ENCODE measurements at places on chromosomes 5 and 9. TPM values are rescaled to one million over a fixed set of nuclear protein-coding genes. Genes with fewer than 3 reads are reported as not detected.

The PAM gene
- total RNA-seq: 293 TPM

The FOXD4L4 gene
- total RNA-seq: not detected

The GLT6D1 gene
- total RNA-seq: not detected

The INSYN2B gene
- 0.12 TPM for total RNA-seq

DNA sequence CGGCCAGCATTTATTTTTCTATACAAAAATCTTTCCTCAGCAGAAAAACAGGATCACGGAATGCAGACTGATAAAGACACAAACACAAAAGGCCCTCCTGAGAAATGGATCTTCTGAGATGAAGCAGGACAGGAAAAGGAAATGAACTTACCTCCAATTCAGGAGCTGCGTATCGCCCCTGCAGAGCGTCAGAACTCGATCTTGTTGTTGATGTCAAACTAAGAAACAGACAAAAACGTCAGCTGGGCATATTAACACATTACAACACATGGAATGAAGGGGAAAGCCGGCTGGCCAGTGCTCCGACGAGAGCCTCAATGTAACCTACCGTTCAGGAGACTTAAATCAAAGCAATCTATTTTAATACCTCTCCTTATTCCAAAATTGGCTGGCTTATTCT, 105.1 kb downstream of the SERINC5 start:
- H3K4me1 ChIP-seq: peaks cover 17% of the 10 kb centered on the region
- no peaks in the 10 kb centered on the region for H3K27me3 ChIP-seq

GRCh38 chr9:81474125-81474524, 215.2 kb downstream of the TLE1 start:
- DNase-seq: no peak
- H3K4me1 ChIP-seq: no peaks in the 10 kb centered on the region
- H3K36me3 ChIP-seq: no peaks in the 10 kb centered on the region
- no peak overlapping the region for H3K4me3 ChIP-seq

DNA sequence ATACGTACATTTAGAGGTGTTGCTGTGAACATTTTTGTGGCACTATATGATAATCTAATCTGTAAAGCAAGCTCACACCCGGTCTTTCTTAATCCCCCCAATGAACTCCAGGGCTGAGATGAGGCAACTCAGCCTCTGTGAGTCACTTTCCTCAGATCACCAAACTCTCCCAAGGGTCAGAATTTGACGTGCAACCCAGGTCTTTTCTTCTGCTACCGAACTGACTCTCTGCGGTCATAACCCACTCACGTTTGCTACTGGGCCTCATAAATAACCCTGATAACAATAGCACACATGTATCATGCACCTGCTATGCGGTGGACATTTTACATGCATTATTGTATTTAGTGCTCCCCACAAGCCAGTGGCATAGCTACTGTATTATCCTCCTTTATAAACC, 153.1 kb downstream of the DROSHA start:
- no peak for DNase-seq
- H3K4me1 ChIP-seq: peaks cover 13% of the 10 kb centered on the region
- H3K27ac ChIP-seq: no peak overlapping the region
- H3K36me3 ChIP-seq: no peaks in the 10 kb centered on the region
- H3K27me3 ChIP-seq: no peaks in the 10 kb centered on the region
- H3K4me3 ChIP-seq: no peak overlapping the region

DNA sequence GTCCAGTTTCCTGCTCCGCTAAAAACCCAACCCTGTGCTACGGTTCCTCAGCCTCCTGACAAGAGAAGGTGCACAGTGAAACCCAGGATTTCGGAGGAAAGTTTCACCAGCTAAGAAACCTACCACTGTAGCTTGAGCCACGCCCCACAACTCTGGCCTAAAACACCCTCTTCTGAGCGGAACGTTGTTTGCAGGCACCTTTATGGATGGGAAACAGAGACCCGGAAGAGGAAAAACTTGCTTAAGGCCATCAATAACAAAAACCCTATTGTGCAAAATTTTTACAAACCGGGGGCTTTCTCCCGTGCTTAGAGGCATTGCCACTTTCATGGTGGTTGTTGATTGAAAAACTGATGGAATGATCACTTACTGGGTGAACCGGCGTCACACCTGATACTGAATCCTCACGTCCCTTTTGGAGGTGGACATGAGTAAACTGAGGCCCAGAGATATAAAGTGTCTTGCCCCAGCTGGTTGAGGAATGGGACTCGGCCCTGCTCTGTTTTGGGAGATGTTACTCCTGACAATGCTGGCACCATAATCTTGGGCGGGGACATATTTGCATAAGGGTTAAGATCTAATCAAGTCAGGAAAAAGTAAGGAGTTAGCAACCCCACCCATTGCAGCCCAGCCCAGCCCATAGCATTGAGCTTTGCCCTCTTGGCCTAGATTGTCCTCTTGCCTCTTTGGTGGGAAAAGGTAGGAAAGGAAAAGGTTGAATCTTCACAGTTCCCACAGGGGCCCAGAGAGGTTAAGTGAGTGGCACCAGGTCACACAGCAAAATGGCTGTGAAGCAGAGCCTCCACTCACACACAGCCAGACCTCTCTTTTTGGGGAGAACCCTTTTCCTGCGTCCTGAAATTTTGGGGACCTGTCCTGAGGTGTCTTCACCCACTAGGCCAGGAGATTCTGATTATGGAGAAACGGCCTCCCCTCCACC, 23.2 kb upstream of the PTGS1 start:
- H3K27me3 ChIP-seq: peaks cover 6% of the 10 kb centered on the region
- H3K4me1 ChIP-seq: peaks cover 5% of the 10 kb centered on the region
- DNase-seq: no peak
- peak overlapping the region; percentile 78 for H3K4me3 ChIP-seq
- H3K27ac ChIP-seq: no peak overlapping the region
